ENCODE measurements at places on chromosomes 1 and 21. TPM values are rescaled to one million over a fixed set of nuclear protein-coding genes. Genes with fewer than 3 reads are reported as not detected.
A peak's percentile ranks its signal among the peaks of the same experiment; 100 is the strongest.

SYT11 gene
- 15.8 TPM for total RNA-seq

RNU1-1 gene
- not detected for total RNA-seq

ADAM15 gene
- 90.0 TPM for total RNA-seq

NT5C1A gene
- total RNA-seq = not detected

ANKRD34A gene
- 0.59 TPM for total RNA-seq

OLIG2 gene
- not detected for total RNA-seq

AMY1C gene
- not detected for total RNA-seq

RUNX1 gene
- total RNA-seq = 43.1 TPM

IGSF5 gene
- total RNA-seq = not detected

TSPAN2 gene
- 1.4 TPM for total RNA-seq

KCNJ9 gene
- not detected for total RNA-seq

CGN gene
- 0.52 TPM for total RNA-seq

PDZK1IP1 gene
- total RNA-seq = 0.81 TPM

HHIPL2 gene
- 3.9 TPM for total RNA-seq

BRDT gene
- not detected for total RNA-seq

DIO1 gene
- total RNA-seq = not detected

- no peak for DNase-seq
These were observed 51.3 kb upstream of the SELENON start for GRCh38 chr1:25748531-25749205.

GRCh38 chr1:78640462-78640861 is 9.2 kb upstream of the IFI44 start:
- no peak for DNase-seq

DNA sequence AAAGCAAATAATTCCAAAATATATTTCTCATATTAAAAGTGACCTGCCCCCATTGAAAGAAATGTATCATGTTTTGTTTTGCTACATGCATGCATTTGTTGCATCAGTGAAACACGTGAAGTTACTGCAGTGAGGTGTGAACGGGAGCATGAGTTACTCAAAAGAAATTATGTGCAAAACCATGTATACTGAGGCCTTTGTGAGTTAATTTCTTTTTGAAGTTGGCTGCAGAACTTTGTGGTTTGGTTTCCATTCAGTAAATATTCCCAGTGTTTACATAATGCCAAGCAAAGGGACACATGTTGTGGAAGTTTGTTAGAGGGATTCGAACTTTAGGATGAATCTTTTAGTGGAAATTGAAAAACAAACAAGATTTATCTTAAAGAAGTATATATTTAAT is 619.4 kb upstream of the ADAMTS5 start:
- DNase-seq = peak; percentile 43

- DNase-seq = no peak
These were observed 100.2 kb upstream of the GNG4 start for GRCh38 chr1:235749755-235750300.

DNA sequence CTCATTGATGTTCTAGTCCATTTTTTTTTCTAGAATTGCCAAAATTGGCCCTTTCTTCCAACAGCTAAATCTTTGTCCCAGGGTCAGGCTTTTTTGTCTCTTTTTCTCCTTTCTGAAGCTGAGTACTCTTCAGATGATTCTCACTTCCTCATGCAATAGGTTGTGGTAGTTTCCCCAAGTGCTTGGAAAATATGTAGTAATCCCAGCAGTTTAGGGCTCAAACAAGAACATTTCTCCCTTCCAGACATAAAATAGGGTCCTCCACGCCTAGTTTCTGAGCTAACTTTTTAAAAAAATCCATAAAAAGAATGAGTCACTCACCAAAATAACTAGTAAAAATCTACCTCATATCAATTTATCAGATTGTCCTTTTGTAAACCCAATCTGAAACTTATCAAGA is 10.0 kb upstream of the MCOLN3 start:
- no peak for DNase-seq

DNA sequence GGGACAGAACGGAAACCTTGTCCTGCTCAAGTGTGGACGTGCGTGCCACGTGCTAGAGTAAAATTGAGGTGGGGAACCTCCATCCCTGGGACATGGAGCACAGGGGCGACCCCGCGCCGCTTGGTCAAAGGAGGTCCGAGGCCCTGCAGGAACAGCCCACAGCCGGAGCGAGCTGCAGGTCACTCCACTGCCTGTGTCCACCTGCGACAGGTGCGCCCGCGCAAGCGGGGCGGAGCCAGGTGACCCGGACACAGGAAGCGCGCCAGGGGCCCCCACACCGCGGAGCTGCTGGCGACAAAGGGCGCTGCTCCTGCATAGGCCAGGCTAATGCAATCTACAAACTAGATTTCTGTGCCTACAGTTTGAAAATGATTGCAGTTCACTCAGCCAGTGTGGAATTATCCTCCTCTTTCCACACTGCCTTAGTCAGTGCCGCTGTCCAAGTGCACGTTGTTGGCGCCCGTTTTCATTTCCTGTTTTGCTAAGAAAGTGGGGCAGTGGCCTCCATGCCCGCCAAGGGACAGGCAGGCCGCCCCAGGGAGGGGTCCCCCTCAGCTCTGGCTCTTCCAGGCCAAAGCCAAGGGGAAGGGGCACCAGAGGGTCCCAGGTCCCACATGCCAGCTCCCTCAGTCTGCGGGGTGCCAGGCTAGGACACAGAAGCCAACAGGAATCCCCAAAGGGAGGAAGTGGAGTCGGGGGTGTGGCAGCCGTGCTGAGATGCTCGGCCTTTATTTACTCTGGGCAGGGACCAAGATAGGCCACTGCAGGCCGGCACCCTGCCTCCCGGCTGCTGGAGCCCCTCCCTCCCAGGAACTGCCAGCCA is 4.3 kb upstream of the NADK start:
- DNase-seq = peak; percentile 47

- DNase-seq = peak; percentile 91
These were observed 21.4 kb upstream of the LBR start for GRCh38 chr1:225449261-225449660.

DNA sequence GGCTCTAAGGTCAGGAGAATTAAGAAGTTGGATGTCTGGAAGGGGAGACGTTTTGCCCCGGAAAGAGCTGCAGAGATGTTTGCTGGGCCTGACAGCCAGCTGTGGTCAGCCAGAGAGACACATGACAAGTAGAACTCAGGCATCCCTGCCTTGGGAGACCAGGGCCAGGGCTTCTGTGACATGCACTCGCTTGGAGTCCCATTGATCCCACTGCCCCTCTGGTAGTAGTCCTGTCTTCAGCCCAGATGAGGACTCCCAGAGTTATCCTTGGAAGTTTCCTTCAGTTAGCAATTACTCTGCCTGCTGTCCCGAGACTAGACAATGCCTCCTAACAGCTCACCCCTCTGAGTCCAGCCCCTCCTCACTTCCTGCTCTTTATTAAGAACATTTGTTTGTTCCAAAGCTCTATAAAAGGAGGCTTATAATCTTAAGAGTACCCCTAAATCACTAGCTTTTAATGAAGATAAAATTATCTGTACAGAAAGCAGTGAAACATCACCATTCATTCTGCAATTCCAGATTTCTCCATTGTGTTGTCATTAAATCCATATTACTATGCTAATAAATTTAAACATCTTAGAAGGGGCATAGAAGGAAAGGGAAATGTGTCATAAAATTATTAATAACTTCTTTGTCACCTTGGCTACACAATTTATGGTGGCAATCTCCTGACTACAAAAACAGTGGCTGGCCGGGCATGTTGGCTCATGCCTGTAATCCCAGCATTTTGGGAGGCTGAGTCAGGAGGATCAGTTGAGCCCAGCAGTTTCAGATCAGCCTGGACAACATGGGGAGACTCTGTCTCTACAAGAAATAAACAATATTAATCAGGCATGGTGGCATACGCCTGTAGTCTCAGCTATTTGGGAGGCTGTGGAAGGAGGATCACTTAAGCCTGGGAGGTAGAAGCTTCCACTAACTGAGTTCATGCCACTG is 94.2 kb downstream of the KCNK1 start:
- no peak for DNase-seq

DNA sequence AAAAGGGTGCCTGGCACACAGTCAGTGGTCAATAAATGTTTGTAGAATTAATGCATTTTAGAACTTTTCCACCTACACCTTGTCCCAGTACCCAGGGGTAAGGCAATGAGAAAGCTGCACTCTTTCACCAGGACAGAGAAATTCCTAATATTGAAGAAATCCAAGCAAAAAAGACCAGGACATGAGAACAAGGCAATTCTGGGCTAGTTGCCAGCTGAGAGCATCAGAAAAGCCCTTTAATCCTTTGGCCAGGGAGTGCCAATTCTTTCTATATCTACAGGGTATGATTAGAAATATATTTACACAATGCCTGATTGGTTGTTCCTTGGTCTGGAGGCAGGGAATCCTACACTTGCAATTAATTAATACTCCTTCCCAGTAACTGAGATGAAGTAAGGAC is 492.4 kb upstream of the NFIA start:
- DNase-seq = no peak

DNA sequence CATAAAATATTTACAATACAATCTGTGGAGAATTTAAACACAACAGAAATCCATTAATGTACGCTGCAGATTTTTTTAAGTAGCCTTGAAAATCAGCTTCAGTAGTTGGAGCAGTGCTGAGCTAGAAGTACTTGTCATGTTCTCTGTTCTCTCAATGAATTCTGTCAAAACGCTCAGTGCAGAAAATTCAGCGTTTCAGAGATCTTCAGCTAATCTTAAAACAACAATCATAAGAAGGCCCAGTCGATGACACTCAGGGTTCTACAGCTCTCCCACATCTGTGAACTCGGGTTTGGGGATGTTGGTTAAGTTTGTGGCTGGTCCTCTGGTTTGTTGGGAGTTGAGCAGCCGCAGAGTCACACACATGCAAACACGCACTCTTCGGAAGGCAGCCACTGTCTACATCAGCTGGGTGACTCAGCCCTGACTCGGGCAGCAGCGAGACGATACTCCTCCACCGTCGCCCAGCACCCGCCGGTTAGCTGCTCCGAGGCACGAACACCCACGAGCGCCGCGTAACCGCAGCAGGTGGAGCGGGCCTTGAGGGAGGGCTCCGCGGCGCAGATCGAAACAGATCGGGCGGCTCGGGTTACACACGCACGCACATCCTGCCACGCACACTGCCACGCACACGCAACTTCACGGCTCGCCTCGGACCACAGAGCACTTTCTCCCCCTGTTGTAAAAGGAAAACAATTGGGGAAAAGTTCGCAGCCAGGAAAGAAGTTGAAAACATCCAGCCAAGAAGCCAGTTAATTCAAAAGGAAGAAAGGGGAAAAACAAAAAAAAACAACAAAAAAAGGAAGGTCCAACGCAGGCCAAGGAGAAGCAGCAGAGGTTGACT is 161.2 kb downstream of the RUNX1 start:
- DNase-seq = peak; percentile 97

DNA sequence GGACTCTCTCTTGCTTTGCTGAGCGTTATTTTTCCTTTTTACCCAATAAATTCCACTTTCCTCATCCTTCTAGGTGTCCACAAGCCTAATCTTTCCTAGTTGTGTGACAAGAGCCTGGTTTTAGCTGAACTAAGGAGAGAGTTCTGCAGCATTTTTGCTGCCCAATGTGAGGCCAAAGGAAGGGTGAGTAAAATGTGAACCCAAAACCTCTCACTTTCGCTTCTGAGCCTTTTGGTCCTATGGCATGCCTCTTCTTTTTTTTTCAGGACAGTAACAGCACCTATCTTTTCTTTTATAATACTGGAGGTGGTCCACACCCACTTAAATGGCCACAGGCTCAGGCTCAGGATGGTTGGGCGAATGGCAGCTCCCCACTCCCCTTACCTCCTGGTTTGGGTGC is 111.1 kb downstream of the COP1 start:
- DNase-seq = no peak

- no peak for DNase-seq
These were observed 75.4 kb downstream of the RGS2 start for GRCh38 chr1:192884241-192884640.

DNA sequence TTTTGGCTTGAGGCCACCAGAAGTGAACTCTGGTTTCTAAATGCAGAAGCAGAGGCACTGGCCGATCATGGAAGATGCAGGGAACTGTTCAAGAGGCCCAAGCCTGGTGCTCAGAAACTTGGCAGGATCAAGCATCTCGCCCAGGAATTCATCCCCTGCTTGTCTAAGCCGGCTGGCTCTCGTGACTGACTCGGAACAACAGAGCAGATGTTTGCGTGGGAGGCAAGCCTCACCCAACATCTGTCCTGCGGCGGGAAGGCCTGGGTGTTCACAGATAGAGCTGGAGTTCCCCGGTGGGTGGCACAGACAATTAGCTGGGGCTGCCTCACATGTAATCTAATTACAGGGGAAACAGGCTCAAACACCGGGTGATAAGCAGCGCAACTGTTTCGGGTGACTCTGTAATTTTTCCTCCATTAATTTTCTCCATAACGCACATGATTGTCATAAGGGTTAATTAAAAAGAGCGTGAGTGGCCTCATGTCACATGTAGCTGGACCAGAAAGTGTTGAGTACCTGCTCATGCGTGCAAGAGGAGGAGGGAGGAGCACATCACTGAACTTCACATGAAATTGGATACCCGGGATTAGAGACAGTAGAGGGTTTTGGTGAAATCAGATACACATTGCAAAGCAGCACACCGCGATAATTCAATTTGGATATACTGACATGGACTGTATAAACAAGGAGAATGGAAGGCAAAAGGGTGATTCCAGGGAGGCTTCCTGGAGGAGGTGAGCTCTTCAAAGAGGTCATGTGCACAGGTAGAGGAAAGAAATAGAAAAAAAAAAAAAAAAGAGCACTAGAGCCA is 180.0 kb downstream of the ETS2 start:
- DNase-seq = peak; percentile 85

DNA sequence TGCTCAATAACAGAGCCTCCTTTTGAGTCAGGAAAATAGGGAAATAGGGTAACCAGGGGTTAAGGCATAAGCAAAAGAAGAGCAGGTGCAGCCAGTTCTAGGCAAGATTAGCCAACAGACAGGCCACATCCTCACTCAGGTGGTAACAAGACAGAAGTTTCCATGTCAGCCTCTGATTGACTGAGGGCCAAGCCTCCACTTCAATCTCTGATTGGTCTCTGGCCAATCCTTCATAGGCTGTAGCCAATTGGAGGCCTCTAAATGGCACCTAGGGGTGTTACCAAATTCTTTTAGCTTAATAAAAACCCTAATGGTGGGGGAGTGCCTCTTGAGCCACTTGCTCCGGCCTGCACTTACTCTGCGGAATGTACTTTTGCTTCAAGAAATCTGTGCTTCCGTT is 37.2 kb downstream of the LACTBL1 start:
- no peak for DNase-seq

GRCh38 chr21:44853601-44854390 is 19.7 kb downstream of the PTTG1IP start:
- no peak for DNase-seq

GRCh38 chr1:201496296-201496690 is 10.6 kb downstream of the CSRP1 start:
- no peak for DNase-seq

DNA sequence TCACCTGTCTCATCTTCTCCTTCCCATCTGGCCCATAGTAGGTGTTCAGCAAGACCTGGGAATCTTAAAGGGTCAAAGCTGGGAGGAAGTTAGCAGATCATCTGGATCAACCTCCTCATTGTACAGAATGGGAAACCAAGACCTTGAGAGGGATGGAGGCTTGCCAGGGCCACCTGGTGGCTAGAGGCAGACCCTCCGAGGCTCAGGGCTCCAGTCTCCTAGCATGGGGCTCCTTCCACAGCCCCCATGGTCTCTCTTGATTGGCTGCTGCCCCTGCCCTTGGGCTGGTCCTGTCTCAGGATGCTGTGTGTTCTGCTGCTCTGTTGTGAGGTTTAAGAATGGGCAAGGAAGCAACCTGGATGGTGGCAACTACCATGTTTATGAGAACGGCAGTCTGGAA is 68.7 kb upstream of the CNTN2 start:
- DNase-seq = no peak

Measured in M059J (cell line).